ENCODE measurements at places on chromosomes 13 and 19.

DNA sequence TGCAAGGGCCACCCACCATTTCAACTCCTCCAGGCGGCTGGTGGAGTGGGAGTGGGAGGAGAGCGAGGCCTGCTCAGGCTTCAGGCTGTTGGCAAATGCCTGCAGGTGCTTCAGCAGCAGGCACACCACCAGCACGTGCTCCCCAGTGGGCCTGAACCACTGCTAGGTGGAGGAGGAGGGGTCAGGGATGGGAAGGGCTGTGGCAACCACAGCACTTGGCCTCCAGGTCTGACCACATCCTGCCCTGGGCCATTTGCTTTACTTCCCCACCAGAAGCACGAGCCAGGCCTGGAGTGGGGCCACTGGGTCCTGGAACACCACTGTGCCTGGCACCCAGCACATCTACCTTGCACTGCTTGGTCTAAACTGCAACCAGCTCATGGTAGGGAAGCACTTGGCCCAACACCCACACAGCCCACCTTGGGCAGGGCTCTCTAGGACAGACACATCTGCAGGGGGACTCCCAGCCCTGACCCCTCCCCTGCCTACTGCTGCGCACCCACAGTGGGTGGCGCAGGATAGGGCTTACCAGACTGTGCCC is 26.2 kb downstream of the TUBA3C start:
- no peak for DNase-seq

DNA sequence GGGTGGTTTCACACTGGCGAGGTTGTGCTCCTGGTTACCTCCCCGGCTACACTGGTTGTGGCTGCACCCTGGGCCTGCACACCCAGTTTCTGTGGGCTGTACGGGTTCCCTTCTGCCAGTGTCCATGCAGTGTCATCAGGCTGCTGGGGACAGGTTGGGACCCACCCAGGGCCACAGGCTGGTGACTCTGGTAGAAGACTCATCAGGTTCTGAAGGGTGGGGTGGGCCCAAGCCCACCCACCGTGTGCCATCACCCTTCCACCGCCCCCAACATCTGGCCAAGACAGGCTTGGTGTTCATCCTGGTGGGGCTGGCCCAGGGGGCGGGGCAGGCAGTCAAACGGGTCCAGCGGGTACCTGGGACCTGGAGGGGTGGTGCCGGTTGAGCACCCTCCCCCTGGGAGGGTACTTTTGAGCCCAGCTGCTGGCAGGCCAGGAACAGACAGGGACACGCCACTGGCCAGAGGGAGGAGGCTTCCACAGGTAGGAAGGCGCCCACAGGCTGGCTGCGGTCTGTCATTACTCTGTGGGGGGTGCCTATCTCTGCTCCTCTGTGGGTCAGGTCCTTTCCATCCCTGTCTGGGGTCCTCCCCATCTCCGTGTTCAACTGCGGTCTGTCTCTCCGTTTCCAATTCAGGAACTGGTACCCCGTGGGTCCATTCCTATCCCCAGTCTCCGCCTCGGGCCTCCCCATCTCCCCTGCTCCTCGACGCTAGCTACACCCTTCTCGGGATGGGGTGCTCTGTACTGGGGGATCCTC is at the start of gene RNF225:
RNF225 (plus strand) TSS at position 437 of the 759 bp plus-strand sequence. CDS start 434 bp downstream, outside the sequence.
- no peak for DNase-seq

- no peak for DNase-seq
Measured at GRCh38 chr19:30344446-30345425, 27.4 kb upstream of the ZNF536 start.

GRCh38 chr13:51726446-51727193 is 77.3 kb downstream of the DHRS12 start:
- no peak for DNase-seq
